ENCODE measurements at places on chromosomes 4 and X.
A peak's percentile ranks its signal among the peaks of the same experiment; 100 is the strongest.

- no peak for DNase-seq
Measured at GRCh38 chr4:143384381-143384994, 47.8 kb downstream of the GAB1 start.

GRCh38 chr4:153486281-153487151, 20.4 kb downstream of the TMEM131L start:
- DNase-seq, result no peak

- no peak for DNase-seq
Measured at GRCh38 chrX:9207142-9207541, 173.2 kb upstream of the FAM9B start.

DNA sequence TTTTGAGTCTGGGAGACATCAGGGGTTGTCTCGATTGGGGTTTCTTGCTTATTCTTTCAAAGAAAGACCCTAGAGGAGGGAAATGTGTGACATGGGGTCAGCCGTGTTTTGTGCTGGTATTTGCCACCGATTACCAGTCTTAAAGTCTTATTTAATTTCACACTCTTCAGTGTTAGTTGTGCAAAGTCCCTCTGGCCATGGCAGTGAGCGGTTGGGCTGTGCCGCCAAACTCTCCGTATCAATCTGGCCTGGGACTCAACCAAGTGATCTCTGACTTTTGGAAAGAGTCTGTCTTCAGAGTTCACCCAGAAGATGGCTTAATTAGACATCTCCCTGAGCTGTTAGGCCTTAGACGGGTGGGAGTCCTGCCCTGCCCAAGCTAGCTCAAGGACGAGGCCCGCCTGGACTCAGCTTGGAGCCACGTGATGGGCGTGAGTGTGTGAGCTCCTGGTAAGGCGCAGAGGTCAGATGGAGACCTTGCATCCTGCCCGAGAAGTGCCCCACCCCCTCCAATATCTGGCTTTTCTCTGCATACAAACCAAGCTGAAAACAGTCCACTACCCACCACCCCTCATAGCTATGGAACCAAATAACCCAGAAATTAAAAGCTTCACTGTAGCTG, 3.8 kb upstream of the PITX2 start:
- no peak for DNase-seq

DNA sequence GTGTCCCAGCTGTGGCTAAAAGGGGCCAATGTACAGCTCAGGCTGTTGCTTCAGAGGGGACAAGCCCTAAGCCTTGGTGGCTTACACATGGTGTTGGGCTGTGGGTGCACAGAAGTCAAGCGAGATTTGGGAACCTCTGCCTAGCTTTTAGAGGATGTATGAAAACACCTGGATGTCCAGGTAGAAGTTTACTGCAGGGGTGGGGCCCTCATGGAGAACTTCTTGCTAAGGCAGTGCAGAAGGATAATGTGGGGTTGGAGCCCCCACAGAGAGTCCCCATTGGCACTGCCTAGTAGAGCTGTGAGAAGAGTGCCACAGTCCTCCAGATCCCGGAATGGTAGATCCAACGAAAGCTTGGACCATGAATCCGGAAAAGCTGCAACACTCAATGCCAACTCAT, 40.5 kb downstream of the UBA6 start:
- no peak for DNase-seq

- DNase-seq, result no peak
Measured at GRCh38 chr4:5963611-5964010, 54.6 kb downstream of the C4orf50 start.

DNA sequence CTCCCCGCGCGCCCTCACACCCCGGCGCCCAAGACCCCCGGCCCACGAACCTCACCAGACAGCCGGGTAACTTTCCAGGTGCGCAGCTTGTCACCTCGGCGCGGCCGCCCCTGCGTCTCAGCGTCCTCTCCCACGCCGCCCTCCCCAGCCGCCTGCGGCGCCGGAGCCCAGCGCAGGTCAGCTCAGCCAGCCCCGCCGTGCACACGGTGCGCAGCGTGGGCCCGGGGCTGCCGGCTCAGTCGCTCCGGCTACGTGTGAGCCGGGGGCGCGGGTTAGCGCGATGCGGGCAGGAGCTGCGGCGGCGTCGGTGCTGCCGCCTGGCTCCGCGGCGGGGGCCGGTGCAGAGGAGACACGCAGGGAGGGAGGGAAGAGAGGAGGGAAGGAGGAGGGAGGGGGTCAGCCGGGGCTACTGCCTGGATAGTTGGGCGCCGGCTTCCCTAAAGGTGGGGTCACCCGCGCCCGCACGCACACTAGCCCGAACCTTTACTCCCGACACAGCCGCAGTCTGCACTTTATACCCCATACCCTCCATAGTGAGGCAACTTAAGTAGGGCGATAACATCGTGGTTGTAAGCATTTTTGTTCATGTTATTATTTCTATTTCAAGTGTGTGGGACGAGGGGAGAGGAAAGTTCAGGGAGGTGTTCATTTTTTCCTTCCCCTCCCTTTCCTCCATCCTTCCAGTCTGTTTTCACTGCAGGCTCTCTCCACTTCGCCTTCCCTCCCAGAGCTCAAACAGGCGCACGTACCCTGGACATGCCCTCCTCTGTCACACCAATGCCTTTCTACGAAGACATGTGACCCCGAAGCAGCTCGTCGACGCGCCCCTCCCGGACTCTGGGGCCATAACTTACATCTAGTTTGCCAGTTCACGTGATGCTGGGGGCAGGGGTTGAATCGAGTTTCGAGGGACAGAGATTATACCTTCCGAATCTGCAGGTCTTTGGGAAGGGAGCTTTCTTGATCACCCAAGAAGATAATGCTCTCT, at the start of gene PRKG2:
TSS of gene PRKG2 (minus strand) at position 342 of the 988 bp plus-strand sequence. CDS start 10,175 bp downstream, outside the sequence.
- no peak for DNase-seq

GRCh38 chr4:22483551-22483981, 32.3 kb downstream of the ADGRA3 start:
- DNase-seq, result no peak

DNA sequence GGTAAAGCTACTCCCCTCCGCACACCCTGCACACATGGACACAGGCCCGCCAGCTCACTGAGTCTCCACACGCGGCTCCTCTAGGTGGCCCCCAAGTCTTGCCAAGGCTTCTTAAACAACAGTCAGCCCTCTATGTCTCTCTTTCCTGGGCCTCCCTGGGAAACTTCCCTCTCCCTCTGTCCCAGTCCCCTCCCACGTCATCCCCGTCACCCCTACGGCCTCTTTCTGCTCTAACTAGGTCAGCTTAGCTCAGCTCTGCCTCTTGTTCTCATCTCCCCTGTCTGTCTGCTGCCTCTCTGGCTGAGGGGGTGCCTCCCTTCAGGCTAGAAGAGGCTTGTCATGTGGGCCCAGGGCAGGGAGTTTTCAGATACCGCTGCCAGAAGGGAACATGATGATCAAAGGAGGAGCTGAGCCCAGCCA, 38.8 kb downstream of the SEPTIN6 start:
- DNase-seq, result peak; percentile 78

DNA sequence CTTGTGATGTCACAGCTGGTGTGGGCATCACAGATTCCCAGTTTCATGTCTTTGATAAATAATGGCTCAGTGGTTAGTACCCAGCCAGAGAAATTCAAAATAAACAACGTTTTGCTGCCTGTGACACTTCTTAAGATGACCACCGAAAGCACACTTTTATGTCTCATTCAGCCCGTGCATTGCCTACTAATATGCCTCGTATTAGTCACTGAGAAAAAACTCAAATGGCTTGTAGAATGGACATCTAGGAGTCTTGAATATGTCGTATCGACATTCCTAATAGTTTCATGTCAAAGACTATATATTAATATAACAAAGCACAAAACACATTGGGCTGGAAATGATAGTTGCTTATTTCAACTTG, 103.9 kb upstream of the FAT1 start:
- DNase-seq, result no peak

- DNase-seq, result no peak
Measured at GRCh38 chrX:54826598-54826997, 19.1 kb downstream of the MAGED2 start.

DNA sequence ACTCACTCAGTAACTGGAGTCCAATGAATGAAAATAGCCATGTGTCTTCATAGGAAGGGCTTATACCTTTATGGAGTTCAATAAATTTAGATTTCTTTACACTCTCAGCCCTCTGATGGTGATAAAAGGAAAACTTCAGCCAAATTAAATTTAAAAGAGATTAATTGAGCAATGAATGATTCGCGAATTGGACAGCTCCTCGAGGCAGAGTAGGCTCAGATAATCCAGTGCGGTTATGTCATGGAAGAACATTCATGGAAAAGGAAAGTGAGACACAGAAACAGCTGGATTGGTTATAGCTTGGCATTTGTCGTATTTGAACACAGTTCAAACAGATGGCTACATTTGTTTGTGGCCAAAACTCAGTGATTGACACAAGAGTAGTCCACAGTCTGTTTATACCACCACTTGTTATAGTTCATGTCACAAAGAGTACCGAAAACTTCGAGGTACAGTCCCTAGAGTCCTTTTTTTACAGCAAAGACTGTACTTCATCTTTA, 54.6 kb upstream of the TACR3 start:
- DNase-seq, result no peak

DNA sequence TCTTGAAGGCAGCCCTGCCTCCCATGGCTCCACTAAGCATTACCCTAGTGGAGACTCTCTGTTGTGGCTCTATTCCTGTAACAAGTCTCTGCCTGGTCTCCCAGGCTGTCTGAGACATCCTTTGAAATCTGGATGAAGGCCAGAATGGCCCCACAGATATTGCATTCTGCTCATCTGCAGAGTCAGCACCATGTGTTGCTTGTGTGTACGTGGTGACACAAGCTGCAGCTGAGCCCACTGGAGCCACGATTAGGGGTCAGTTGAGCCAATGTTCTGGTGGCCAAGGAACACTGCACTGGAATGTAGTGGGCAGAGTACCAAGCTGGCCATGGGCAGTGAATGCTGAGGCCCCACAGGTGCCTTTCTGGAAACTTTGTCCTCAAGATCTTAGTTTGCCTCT, 29.2 kb downstream of the GRID2 start:
- peak; percentile 47 for DNase-seq

- DNase-seq, result no peak
Measured at GRCh38 chr4:145003675-145004074, 94.3 kb downstream of the ANAPC10 start.

All from heart left ventricle (tissue), 16 donors.